ENCODE measurements at places on chromosomes 13 and 19. TPM values are rescaled to one million over a fixed set of nuclear protein-coding genes. Genes with fewer than 3 reads are reported as not detected.

Gene MAG
- total RNA-seq, result not detected

Gene LYL1
- 2.8 TPM for total RNA-seq

Gene VSTM2B
- not detected for total RNA-seq

Gene CYP4F2
- total RNA-seq, result 0.36 TPM

Gene CEBPA
- total RNA-seq, result 0.61 TPM

Gene C3
- 0.74 TPM for total RNA-seq

Gene TPTE2
- total RNA-seq, result not detected

Gene ZNF730
- 0.59 TPM for total RNA-seq

Gene SMIM7
- total RNA-seq, result 56.3 TPM

Gene FPR3
- not detected for total RNA-seq

Gene RUBCNL
- 0.23 TPM for total RNA-seq

Gene KLK14
- total RNA-seq, result 0.57 TPM

Gene EML2
- 121 TPM for total RNA-seq

Gene YIF1B
- total RNA-seq, result 63.0 TPM

Gene FREM2
- not detected for total RNA-seq

Gene ELSPBP1
- total RNA-seq, result not detected

Gene TTYH1
- total RNA-seq, result not detected

Gene CGB1
- total RNA-seq, result not detected

Gene RAB3A
- 6.3 TPM for total RNA-seq

Gene TEX26
- not detected for total RNA-seq

Gene SLITRK6
- total RNA-seq, result not detected

Gene FGF14
- not detected for total RNA-seq

Gene IL4I1
- 30.8 TPM for total RNA-seq

Gene TMEM38A
- total RNA-seq, result 0.92 TPM

Gene CEACAM16
- not detected for total RNA-seq

Gene LRRC4B
- not detected for total RNA-seq

Gene KLK5
- not detected for total RNA-seq

Gene ZNF414
- total RNA-seq, result 21.4 TPM

Gene SLC27A1
- total RNA-seq, result 2.5 TPM

Gene DOCK6
- total RNA-seq, result 2.2 TPM

Gene ZNF808
- 24.9 TPM for total RNA-seq

Gene LENG1
- total RNA-seq, result 3.9 TPM

Gene JUND
- total RNA-seq, result 357 TPM

Gene CEACAM20
- not detected for total RNA-seq

Gene CEACAM4
- not detected for total RNA-seq

Gene ERICH4
- not detected for total RNA-seq

Gene SIGLEC10
- 1.2 TPM for total RNA-seq

Gene ZNF530
- total RNA-seq, result 10.2 TPM

Gene ZNF90
- 16.7 TPM for total RNA-seq

Gene RGL3
- total RNA-seq, result not detected

Gene ZNF285
- total RNA-seq, result 0.72 TPM

Gene C19orf25
- 36.5 TPM for total RNA-seq

Gene ZFP14
- 2.2 TPM for total RNA-seq

Gene TMEM190
- not detected for total RNA-seq

Gene KANK2
- 3.2 TPM for total RNA-seq

Gene GRK1
- total RNA-seq, result not detected

Gene SIGLEC8
- total RNA-seq, result not detected

Gene VAV1
- 59.7 TPM for total RNA-seq

Gene URAD
- total RNA-seq, result not detected

Gene PSG2
- not detected for total RNA-seq

Gene CKM
- not detected for total RNA-seq

Gene PCDH17
- total RNA-seq, result not detected

Gene RFX1
- total RNA-seq, result 12.5 TPM
